ENCODE measurements at places on chromosomes 12 and 14.

DNA sequence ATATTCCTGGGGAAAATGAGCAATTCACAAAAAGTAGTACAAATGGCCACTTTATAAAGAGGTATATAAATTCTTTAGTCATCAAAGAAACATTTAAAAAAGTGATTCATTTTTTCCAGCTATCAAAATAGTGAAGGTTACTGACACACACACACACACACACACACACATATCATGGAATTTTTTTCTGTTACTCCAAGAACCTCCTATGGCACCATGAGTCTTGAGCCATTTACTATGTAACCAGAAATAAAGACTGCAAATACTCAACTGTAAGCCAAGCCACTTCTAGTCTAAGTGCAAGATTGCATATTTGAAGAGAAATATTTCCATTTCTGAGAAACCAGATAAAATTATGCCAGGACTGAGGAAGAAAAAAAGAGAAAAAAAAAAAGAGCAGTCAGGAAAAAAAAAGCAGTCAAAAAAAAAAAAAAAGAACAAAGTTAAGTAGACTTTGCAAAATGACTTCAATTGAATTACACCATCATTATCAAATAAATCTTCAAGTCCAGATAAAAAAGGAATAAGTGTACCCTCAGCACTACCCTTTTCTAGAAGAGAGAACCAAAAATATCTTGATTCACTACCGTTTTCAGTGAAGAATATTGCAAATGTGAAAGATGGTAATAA lies 275.7 kb downstream of the DAD1 start:
- no peak for DNase-seq

DNA sequence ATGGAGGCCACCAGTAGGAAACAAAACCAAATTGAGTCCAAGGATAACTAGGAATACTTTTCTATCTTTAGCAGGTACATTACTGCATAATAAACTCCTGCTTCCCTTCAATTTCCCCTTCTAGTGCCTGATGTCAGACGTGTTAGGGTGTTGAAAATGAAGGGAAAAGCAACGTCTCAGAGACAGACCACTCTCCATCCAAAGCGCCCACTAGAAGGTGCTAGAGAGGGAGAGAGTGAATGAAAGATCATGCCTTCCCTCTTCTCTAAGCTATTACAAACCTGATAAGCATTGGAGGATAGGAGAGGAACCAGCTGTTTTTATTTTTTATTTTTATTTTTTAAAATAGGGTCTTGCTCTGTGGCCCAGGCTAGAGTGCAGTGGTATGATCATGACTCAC lies 64.1 kb downstream of the ZNF641 start:
- no peak for DNase-seq

GRCh38 chr14:51224551-51224950 lies 15.5 kb upstream of the TMX1 start:
- no peak for DNase-seq

DNA sequence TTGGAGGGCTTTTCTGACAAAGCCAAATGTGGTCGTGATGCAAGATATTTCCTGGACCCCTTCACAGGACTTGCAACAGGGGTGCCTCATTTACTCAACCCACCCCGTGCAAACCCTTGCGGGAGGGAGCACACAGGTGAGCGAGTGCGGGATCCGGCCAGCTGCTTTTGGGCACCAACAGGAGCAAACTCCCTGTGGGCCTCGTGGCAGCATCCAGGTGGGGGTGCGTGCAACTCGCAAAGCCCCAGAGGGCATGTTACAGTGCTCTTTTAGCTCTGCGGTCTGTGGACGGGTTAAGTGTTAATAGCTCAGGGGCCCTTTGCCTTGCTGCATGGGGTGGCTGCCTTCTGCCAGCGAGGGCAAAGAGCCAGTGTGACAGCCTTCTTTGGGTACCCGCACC lies 707.6 kb upstream of the MDGA2 start:
- no peak for DNase-seq

- DNase-seq, result no peak
Measured at GRCh38 chr12:24896171-24896570, 52.7 kb downstream of the BCAT1 start.

- DNase-seq, result no peak
Measured at GRCh38 chr12:48424644-48425043, 47.7 kb upstream of the ANP32D start.

- DNase-seq, result no peak
Measured at GRCh38 chr12:111123390-111123789, 203.0 kb upstream of the MYL2 start.

- DNase-seq, result peak; percentile 40
Measured at GRCh38 chr14:104460791-104461651, 118.5 kb upstream of the C14orf180 start.

- no peak for DNase-seq
Measured at GRCh38 chr12:27467641-27468040, 21.1 kb downstream of the SMCO2 start.

GRCh38 chr12:125346362-125346761 lies 281.1 kb downstream of the AACS start:
- DNase-seq, result no peak

- DNase-seq, result no peak
Measured at GRCh38 chr12:127414636-127415035, 852.3 kb upstream of the TMEM132C start.

DNA sequence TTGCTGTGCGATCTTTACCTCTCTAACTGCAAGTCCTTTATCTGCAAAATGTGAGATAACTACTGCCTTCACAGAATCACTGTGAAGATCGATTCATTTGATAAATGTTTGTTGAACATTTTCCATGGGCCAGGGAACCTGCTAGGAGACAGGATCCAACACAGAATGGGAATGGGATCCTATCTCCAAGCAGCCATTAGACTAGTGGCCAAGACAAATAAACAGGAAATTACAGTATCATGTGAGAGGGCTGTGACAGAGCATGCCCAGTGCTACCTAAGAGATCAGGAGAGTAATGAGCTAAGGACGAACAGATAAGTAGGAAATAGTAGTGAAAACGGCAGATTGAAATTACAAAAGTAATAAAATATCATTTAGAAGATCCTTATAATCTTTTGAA lies 105.7 kb downstream of the GRIN2B start:
- no peak for DNase-seq

GRCh38 chr14:91980157-91980556 lies 32.7 kb upstream of the FBLN5 start:
- DNase-seq, result no peak

DNA sequence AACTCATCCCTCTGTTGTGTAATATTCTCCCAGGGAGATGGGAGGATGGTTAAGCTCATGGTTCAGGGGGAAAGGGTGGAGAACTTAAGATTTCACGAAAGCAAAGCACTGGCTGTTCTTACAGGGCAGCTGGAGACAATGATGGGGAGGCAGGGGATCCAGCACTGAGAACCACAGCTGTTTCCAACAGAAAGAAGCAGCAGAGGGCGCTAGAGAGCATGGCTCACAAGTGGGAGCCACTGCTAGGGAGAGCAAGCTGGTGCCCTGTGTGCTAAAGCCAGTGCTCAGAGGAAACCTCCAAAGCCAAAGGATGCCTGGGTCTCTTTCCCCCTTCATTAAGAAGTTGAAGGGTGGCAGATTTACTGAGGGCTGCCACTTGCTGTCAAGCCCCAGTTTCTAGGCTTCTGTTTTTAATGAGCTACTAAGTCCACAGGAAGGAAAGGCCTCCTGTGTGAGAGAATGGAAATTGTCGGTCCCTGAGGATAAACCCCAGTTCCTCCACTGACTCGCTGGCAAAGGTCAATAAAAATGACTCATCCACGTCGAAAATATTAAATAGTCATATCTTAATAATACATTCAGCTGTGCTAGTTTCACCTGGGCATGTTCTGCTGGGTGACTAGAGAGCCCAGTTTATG lies 199.7 kb downstream of the ANO2 start:
- peak; percentile 76 for DNase-seq

DNA sequence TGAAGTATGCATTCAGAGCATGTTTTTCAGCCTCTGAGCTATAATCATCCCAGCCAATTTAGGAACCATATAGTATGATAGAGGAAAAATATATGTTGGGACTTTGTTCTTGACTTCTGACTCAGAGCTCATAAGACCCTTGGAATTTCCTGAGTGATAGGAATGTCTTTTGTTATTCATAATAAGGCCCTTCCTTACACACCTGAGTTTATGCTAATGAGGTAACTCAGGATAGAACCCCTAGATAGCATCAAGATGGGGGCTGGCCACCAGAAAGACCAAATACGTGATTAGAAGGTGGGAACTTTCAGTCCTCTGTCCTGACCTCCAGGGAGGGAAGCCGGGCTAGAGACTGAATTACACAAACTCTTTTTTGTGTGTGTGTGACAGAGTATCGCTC lies 32.4 kb upstream of the PLEK2 start:
- no peak for DNase-seq

DNA sequence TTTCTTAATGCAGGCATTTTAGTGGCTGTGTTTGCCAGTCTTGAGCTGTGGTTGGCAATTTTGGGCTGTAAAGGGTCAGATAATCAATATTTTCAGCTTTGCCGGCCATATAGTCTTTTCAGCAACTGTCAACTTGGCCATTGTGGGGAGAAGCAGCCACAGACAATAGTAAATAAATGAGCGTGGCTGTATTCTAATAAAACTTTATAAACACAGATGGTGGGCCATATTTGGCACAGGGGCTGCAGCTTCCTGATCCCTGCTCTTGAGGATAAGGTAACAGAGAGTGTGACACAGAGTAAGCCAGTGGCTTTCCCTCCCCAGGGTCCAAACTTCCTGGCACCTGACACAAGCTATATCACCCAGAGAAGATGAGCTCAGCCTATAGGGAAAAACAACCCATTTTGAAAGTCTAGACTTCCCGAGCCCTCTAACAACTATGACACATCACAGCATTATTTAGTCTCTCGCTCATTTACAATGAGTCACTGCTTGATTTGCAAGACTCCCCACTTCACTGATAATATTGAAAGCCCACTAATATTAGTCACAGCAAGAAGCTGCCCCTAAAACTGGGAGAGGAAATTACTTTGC lies 163.1 kb upstream of the TMPO start:
- DNase-seq, result no peak

Measured in femur (tissue), 1 donor.